GM04503 (cell line): ENCODE measurements at places on chromosomes 7 and 10.

GRCh38 chr7:105010504-105011130 lies 3.4 kb upstream of the KMT2E start:
- DNase-seq, result no peak

GRCh38 chr10:73465978-73466726 lies 29.7 kb downstream of the PPP3CB start:
- no peak for DNase-seq

DNA sequence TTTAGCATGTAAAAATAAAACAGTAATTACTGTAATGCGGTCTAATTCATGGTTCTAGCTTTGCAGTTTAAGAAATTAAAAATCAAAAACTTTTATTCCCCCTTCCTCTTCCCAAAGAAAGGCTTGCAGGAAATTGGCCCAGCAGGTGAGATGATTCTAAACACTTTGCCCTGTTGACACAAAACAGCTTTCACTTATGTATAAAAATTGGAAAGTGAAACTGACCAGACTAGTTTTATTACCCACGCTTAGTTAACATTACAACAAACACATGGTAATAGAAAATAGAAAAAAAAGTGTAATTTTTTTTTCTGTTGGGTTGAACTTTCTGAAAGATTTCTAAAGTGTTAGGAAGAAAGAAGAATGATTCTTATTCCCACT lies 1.2 kb upstream of the CCDC6 start:
- DNase-seq, result no peak

GRCh38 chr10:44281089-44281613 lies 103.7 kb downstream of the CXCL12 start:
- no peak for DNase-seq

- no peak for DNase-seq
Measured at GRCh38 chr7:26265499-26266075, 26.1 kb upstream of the SNX10 start.

- DNase-seq, result no peak
Measured at GRCh38 chr7:1114505-1114904, 26.6 kb downstream of the GPER1 start.

GRCh38 chr10:12509794-12510100 lies 160.4 kb downstream of the CAMK1D start:
- no peak for DNase-seq

DNA sequence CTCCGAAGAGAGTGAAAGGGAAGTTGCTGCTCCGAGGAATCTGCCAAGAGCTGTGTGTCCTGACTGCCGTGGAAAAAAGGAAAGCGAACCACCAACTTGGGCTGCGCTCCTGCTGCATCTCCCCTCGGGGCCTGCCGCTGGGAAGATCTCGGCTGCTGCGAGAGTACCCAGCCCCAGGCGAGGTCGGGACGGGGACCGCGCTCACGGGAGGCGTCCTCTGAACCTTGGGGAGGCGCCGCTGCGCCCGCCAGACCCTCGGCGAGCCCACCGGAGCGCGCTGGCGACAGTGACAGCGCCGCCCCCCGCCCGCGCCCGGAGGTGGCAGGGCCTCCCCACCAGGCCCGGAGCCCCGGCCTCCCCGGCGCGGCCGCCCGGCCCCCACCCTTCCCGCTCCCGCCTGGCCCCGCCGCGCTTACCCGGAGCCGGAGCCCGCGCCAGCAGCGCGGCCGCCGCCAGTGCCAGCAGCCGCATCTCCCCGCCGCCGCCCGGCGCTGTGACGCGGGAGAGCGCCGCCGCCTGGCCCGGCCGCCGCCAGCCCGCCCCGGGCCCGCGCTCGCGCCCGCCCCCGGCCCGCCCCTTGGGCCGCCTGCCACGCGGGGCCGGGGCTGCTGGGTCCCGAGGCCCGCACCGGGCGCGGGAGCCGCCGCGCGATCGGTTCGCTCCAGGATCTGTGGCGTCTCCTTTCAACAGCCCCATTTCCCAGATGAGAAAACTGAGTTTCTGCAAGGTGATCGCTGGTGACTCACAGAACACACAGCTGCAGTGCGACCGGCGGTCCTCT lies at the start of gene VSTM4:
VSTM4 (minus strand) TSS at position 508 of the 781 bp plus-strand sequence; CDS start at position 471, 37 bp downstream.
- DNase-seq, result no peak

DNA sequence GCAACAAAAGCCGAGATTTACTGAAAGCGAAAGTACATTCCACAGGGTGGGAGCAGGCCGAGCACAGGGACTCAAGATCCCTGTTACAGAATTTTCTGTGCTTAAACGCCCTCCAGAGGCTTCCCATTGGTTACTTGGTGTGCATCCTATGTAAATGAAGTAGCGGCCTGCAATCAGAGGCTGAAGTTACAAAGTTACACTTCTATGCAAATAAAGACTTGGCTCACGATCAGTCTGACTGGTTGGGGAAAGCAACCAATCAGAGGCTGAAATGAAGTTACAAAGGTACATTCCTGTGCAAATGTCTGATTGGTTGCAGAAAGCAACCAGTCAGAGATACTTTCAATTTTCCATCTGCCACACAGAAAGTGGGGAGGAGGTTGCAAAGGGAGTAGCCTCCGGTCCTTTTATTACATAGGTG lies 4.1 kb downstream of the ACBD7 start:
- peak; percentile 90 for DNase-seq

- DNase-seq, result no peak
Measured at GRCh38 chr7:5422396-5423305, 983 bp downstream of the TNRC18 start.

DNA sequence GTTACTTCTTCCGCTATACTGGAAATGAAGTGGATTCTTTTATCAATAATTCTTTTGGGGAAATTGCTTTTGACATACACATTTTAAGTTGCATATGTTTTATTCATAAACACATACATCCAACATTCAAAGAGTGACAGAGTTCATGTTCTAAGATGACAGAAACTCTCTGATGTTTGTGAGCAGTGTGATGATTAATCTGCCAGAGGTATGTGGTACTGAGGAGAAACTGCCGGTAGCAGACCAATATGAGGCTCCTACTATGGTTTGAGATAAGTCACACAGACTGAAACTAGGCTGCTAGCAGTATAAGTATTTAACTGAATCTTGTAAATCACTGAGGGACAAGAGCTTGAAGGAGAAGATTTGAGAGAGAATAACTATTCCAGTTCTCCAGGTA lies 524.1 kb upstream of the SEMA3D start:
- no peak for DNase-seq

DNA sequence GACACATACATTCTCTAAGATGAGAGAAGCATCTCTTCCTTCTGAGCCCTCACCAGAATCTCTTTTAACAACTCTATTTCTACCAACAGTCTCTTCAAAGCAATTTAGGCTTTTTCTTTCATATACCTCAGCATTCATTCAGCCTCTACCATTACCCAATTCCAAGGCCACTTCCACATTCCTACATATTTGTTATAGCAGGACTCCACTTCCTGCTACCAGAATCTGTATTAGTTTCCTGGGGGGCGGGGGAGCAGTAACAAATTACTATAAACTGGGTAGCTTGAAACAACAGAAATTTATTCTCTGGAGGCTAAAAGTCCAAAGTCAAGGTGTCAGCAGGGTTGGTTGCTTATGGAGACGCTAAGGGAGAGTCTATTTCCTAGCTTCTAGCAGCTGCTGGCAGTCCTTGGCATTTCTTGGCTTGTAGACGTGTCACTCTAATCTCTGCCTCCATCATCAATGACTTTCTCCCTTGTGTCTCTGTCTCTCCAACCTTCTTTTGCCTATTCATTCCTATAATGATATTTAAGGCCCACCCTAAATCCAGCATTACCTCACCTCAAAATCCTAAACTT lies 7.4 kb downstream of the PRPS1L1 start:
- no peak for DNase-seq

- no peak for DNase-seq
Measured at GRCh38 chr7:147311336-147311735, 1194.7 kb downstream of the CNTNAP2 start.

GRCh38 chr7:155669717-155670505 lies 25.4 kb downstream of the RBM33 start:
- no peak for DNase-seq

GRCh38 chr7:105759670-105760550 lies 116.5 kb downstream of the ATXN7L1 start:
- no peak for DNase-seq

GRCh38 chr10:96794836-96795733 lies 37.0 kb upstream of the LCOR start:
- no peak for DNase-seq

- no peak for DNase-seq
Measured at GRCh38 chr7:75694638-75695399, 43.9 kb downstream of the HIP1 start.

- no peak for DNase-seq
Measured at GRCh38 chr7:74027683-74028320, at the start of gene ELN. TSS of gene ELN (plus strand) at chr7:74028173. CDS start at chr7:74028188, 15 bp downstream.

GRCh38 chr10:5818894-5819293 lies 5.7 kb upstream of the GDI2 start:
- no peak for DNase-seq

DNA sequence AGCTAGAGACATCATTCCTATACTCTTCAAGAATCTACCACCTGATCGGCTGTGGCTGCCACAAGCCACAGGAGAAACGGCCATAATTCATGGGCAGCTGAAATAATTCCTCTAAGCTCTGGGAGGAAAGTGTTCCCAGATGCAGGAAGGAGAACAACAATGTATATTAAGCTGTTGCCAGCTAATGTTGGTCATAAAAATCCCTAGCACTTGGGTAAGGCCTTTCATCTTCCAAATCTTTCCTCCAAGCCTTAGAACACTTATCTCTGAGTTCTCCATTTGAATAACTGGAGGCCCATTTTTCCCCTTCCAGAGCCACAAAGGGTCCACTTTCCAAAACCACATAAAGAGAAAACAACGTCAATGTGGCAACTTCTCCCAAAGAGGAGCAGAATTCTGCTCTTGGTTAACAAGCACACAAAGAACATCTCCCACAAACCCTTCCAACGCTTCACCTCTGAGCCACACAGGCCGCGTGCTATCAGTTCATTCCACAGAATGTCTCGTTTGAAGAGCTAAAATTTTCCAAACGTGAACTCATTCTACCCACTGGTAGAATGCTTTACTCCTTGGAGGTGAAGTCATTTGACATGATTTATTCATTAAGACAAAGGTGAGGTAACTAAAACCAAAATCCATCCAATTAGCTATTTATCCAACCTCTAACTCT lies 11.2 kb downstream of the KCNMA1 start:
- DNase-seq, result peak; percentile 63

- DNase-seq, result peak; percentile 94
Measured at GRCh38 chr7:74482629-74483401, 29.1 kb downstream of the GTF2IRD1 start.

- DNase-seq, result no peak
Measured at GRCh38 chr7:91397612-91398011, 133.4 kb downstream of the FZD1 start.

DNA sequence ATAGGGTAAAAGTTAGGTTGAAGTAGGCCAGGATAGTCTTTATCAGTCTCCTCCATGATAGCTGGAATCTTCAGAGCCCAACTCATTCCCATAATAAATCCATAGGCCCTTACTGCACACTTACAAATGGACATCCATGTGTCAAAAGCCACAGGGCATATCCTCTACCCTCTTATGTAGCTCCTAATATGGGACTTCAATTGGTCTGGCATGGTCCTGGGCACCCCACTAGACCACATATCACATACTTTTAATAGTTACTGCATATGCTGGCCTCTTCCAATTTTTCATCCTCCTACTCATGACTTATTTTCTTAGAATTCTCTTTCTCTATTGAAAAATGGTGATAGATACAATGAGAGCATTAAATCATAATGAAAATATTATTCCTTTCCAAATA lies 169.3 kb downstream of the MAGI2 start:
- DNase-seq, result peak; percentile 14

DNA sequence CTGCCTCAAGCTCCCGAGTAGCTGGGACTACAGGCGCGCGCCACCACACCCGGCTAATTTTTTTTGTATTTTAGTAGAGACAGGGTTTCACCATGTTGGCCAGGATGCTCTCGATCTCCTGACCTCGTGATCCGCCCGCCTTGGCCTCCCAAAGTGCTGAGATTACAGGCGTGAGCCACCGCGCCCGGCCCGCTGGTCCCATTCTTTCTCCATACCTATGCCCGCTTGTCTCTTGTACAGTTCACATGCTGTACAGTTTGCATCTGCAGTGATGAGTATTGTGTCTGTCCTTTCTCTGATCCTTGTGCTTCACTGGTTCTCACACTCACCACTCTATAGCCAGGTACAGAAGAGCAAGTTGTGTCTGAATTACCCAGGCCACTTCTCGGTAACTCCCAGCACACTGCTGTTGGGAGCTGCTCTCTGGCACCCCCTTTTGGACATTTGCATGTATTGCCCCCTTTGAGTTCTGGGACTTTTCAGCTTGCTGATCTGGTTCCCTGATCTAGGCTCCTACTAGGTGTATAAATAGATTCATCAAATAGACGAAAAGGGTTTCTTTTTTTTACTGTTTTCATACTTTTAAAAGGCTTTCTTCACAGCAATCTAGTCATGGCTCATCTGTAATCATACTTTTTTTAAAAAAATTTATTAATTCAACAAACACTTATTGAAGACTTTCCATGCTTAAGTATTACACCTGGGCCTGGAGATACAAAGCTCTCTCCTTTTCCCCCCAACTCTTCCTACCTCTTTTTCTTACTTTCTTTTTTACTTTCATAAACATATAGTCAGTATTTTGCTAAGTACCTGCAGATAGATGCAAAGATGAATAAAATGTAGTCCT lies 53.5 kb downstream of the AOAH start:
- DNase-seq, result peak; percentile 12

GRCh38 chr10:73439605-73440312 lies 6.4 kb upstream of the MSS51 start:
- DNase-seq, result peak; percentile 32

DNA sequence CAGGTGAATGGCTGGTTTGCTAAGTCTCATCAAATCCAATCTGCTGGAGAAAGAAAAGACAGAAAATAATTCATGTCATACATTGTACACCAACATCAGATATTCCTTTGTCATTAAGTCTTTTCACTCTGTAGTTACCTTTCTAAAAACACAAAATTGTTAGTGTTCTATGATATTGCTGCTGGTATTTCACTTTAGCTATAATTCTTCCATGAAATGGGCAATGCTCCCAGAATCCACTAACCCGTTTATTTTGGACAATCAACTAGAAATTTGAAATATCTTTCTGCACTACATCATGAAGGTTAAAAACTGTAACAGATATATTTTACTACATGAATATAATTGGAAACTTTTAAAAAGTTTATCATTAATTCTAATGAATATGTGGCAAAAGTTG lies 181.3 kb downstream of the C7orf25 start:
- DNase-seq, result no peak

- DNase-seq, result no peak
Measured at GRCh38 chr10:129825221-129825620, 138.9 kb downstream of the EBF3 start.

GRCh38 chr10:75143353-75143752 lies 31.9 kb downstream of the SAMD8 start:
- DNase-seq, result no peak
